NCI-H460 (cell line): ENCODE measurements at places on chromosomes 2 and 18. TPM values are rescaled to one million over a fixed set of nuclear protein-coding genes. Genes with fewer than 3 reads are reported as not detected.

DNA sequence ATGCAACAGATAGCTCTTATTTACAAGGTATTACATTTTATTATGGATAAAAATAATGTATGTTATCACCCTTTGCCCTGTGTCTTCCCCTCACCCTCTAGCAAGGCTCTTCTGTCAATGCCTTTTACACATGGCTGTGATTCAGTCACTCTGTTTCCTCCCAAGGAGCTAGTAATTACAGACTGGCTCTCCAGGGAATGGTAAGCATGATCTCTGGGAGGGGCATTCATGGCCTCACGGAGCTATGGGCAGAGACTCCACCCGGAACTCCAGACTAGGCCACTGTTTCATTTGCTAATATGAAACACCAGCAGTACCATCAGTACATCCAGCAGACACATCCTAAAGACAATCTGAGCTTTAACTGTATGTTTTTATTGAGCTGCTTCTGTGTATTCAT, 410.9 kb upstream of the CYRIA start:
- no peak for DNase-seq

GRCh38 chr2:121688820-121689219, 39.6 kb upstream of the CLASP1 start:
- no peak for DNase-seq

GRCh38 chr2:106020032-106020431, 174.1 kb downstream of the UXS1 start:
- no peak for DNase-seq

GRCh38 chr2:24409700-24410556, 49.6 kb upstream of the ITSN2 start:
- DNase-seq: peak; percentile 76

DNA sequence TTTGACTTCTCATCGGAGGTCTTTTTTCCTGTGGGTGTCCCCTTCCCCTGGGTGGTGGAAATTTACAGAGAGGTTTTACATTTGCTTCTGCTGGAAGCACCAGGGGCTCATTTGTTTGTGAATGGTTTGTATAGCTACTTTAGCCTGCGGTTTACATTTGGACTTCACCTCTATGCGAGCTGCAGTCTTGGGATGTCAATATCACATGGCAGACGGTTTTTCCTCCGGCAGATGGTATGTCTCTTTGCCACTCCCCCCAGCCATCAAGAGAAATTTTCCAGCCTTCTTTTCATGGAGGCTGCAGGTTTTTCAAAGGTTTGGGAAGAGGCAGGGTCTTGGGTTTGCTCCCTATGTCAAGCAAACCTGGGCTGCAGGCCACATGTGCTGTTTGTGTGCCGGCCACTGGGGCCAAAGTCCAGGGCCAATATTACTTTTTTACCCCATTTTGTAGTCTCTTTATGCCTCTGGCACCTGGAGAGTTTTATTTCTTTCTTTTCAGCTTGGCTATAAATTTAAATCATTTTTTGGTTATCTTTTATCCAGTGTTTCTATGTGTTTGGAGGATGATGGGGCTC, 23.9 kb upstream of the BOD1L2 start:
- DNase-seq: no peak

GRCh38 chr2:206031162-206031784, 54.7 kb downstream of the INO80D start:
- no peak for DNase-seq

DNA sequence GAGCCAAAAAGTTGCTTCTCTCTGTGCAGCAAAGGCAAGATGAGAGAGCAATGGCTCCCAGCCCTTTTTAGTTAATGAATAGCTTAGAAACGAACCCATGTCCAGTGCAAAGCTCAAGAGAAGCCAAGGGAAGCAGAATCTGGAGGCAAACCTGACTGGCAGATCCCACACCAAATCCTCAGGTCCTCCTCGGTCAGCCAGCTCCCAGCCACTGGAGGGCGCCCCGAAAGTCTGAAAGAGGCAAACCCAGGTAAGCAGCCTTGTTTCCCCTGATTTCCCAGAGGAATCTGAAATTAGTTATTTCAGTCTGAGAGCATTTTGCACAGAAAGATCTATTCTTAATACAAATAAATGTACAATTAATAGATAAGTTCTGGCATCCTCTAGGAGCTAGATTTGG, 71.3 kb upstream of the PID1 start:
- DNase-seq: peak; percentile 64

DNA sequence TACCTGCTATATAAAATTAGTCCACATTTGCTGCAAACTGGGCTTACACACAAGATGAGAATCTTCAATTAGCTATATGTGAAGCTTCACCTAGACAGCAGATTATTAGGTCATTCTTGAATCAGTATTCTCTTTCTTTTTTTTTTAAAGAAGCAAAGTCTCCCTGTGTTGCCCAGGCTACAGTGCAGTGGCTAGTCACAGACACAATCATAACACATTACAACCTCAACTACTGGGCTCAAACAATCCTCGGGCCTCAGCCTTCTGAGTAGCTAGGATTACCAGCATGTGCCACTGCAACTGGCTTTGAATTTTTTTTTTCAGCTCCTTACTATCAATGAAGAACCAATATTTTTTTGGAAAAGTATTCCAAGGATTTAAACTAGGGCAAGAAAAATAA, 30.5 kb downstream of the OLA1 start:
- DNase-seq: no peak

DNA sequence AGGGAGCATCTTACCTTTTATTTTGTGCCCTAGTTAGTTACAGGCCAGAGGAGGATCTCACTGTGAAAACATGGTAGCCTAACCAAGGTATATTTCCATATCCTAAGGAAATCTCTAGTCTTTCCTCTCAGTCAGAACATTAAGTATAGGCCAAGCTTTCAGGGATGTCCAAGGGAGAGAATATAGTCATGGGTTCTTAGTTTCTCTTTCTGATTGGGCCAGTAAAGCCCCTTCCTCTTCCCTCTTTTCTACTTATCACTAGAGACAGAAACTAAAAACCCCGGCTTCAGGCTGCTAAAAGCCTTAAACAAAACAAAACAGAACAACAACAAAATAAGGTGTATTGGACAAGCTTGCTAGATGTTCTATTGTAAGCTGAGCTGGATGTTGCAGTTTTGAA, 44.3 kb upstream of the TNFRSF11A start:
- DNase-seq: no peak

- peak; percentile 81 for DNase-seq
These were observed 27.6 kb upstream of the MYO1B start for GRCh38 chr2:191217580-191217979.

NETO1 gene
- total RNA-seq: not detected in 2 replicates

CCDC85A gene
- total RNA-seq: 0.09 and 0.12 TPM in 2 replicates

KIAA2012 gene
- not detected in 2 replicates for total RNA-seq

RFX8 gene
- total RNA-seq: 0.12 TPM in 1 of 2 replicates, not detected in the other

ERMN gene
- total RNA-seq: not detected in 2 replicates

CXCR2 gene
- not detected in 2 replicates for total RNA-seq

BOLL gene
- not detected in 2 replicates for total RNA-seq
